Activated naive CD8-positive, alpha-beta T cell treated with anti-CD3 and anti-CD28 coated beads for 36 hours (primary cell): ENCODE measurements at places on chromosomes 1 and 21.

DNA sequence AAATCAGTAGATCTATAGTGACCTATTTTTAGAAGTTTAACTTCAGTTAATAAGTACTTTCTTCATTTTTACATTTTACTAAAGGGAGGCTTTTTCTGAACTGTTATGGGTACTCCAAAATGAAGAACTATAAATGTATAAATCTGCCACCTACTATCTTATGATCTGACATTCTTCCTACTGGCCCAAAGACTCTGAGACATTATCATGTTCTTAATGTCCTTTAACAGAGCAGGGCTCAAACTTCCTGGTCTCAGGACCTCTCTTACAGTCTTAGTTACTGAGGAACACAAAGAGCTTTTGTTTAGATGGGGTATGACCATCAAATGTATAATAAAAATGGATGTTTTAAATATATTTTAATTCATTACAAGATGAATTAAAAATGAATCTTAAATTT lies 8.9 kb downstream of the TRIM33 start:
- DNase-seq, result no peak
- peaks cover 40% of the 10 kb centered on the region for H3K36me3 ChIP-seq
- H3K4me3 ChIP-seq, result no peak overlapping the region
- H3K27me3 ChIP-seq, result no peaks in the 10 kb centered on the region
- H3K27ac ChIP-seq, result no peak overlapping the region

DNA sequence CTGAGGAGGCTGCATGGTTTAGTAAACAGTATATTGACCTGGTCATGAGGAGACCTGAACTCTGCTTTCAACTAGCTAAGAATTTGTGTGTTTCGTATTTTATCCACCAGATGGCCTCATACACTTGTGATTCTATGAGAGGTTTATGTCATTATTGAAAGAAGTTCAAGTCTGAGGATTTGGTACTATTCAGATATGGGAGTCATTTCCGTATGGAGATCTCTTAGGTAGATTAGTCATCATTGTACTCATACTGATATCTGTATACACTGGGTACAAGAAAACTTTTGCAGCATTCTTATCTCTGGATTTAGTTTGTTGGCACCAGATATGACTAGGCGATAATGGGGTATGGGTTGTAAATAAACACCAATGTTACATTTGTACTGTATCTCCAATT lies 26.6 kb downstream of the ATF6 start:
- H3K4me1 ChIP-seq, result peaks cover 9% of the 10 kb centered on the region
- no peak overlapping the region for H3K27ac ChIP-seq
- H3K36me3 ChIP-seq, result peaks cover 31% of the 10 kb centered on the region
- H3K27me3 ChIP-seq, result no peaks in the 10 kb centered on the region
- H3K4me3 ChIP-seq, result no peak overlapping the region

- peak overlapping the region; percentile 96 for H3K27ac ChIP-seq
- H3K4me3 ChIP-seq, result peak overlapping the region; percentile 93
- peaks cover 69% of the 10 kb centered on the region for H3K4me1 ChIP-seq
- H3K27me3 ChIP-seq, result no peaks in the 10 kb centered on the region
- H3K36me3 ChIP-seq, result peaks cover 38% of the 10 kb centered on the region
- DNase-seq, result no peak
These were observed 1.5 kb downstream of the RAP1A start for GRCh38 chr1:111621050-111621449.

DNA sequence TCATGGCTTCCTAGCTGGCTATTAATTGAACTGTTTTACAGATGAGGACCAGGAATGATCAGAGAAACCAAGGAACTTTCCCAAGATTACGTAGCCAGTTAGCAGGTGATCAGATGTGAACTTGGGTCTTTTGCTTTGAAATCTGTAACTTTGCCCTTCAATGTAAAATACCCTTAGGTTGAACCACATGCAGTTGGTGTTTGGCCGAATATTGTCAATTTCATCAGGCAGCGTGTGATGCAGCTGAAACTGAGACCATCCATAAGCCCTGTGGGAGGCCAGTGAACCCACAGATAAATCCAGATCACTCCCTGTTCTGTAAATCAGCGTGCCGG lies 150.8 kb downstream of the ETS2 start:
- H3K27ac ChIP-seq, result no peak overlapping the region
- peaks cover 6% of the 10 kb centered on the region for H3K4me1 ChIP-seq
- peaks cover 8% of the 10 kb centered on the region for H3K27me3 ChIP-seq
- H3K36me3 ChIP-seq, result no peaks in the 10 kb centered on the region

GRCh38 chr1:89687254-89687653 lies 54.3 kb downstream of the LRRC8C start:
- DNase-seq, result no peak
- no peaks in the 10 kb centered on the region for H3K27me3 ChIP-seq
- H3K36me3 ChIP-seq, result peaks cover 75% of the 10 kb centered on the region
- peak overlapping the region; percentile 88 for H3K27ac ChIP-seq

- H3K4me1 ChIP-seq, result no peaks in the 10 kb centered on the region
- no peak overlapping the region for H3K27ac ChIP-seq
- H3K27me3 ChIP-seq, result no peaks in the 10 kb centered on the region
- no peak for DNase-seq
- no peak overlapping the region for H3K4me3 ChIP-seq
These were observed 374.0 kb downstream of the NEGR1 start for GRCh38 chr1:71908303-71908702.

DNA sequence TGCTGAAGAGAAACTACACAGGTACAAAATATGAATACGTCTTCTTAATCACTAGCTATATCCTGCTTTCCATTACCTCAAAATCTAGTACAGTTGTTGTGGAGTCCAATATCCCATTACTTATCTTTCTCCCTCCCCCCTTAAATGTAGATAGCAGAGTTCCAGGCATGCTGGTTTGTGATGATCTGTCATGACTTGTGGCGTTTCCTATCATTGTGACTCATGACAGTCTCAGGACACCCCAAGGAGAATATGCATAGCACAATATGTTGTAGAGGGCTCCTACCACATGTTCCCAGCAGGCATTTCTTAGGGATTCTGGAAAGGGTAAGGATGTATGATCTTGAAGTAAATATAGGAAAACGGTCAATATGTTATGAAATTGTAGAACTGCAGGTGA lies 206.9 kb downstream of the USH2A start:
- H3K27me3 ChIP-seq, result no peaks in the 10 kb centered on the region
- peaks cover 2% of the 10 kb centered on the region for H3K4me1 ChIP-seq
- no peak overlapping the region for H3K4me3 ChIP-seq
- DNase-seq, result no peak
- no peak overlapping the region for H3K27ac ChIP-seq

GRCh38 chr1:86140281-86140880 lies 16.2 kb downstream of the COL24A1 start:
- H3K27me3 ChIP-seq, result no peaks in the 10 kb centered on the region
- no peak for DNase-seq
- H3K36me3 ChIP-seq, result no peaks in the 10 kb centered on the region
- H3K27ac ChIP-seq, result no peak overlapping the region
- H3K4me3 ChIP-seq, result no peak overlapping the region
- H3K4me1 ChIP-seq, result no peaks in the 10 kb centered on the region

DNA sequence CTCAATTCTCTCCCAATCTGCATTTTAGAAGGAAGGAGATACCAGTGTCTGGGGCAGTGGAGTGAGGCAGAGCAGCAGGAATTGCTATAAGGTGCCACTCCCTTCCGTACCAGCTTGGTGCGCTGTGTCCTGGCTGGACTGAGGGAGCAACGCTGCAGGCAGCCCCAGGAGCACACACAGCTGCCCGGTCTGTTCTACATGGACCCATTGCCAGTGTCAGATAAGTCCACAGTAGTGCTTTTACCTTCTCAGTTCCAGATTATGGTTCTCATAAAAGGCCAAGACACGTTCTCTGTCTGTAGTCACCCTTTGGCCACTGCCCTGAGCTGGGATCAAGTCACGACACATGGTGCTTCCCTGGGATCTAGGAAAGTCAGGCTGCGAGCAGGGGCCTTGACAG lies 44.1 kb upstream of the BARHL2 start:
- H3K27me3 ChIP-seq, result peaks cover 58% of the 10 kb centered on the region
- H3K27ac ChIP-seq, result no peak overlapping the region
- H3K4me1 ChIP-seq, result peaks cover 4% of the 10 kb centered on the region
- no peak overlapping the region for H3K4me3 ChIP-seq

DNA sequence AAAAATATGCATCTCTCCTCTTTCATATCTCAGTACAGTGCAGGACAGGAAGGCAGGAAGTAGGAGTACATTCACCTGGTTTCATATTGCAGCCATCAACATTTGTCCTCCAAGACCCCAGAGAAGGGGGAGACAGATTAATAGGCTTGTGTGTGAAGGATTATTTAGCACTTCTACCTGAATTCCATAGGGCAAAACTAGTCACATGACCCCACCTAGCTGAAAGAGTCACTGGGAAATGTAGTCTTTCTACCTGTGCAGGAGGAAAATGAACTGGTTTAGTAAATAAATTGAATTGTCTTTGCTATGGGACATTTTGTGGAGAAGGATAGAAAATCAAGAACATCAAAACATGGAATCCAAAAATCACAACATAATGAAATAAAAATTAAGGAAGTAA lies 13.9 kb upstream of the TRIM33 start:
- H3K4me3 ChIP-seq, result no peak overlapping the region
- H3K36me3 ChIP-seq, result no peaks in the 10 kb centered on the region
- H3K27ac ChIP-seq, result no peak overlapping the region
- no peak for DNase-seq

- H3K4me3 ChIP-seq, result no peak overlapping the region
- H3K27ac ChIP-seq, result no peak overlapping the region
- H3K27me3 ChIP-seq, result no peaks in the 10 kb centered on the region
- H3K4me1 ChIP-seq, result no peaks in the 10 kb centered on the region
- H3K36me3 ChIP-seq, result no peaks in the 10 kb centered on the region
- DNase-seq, result no peak
These were observed 785.1 kb upstream of the ADGRL4 start for GRCh38 chr1:79791488-79792218.

DNA sequence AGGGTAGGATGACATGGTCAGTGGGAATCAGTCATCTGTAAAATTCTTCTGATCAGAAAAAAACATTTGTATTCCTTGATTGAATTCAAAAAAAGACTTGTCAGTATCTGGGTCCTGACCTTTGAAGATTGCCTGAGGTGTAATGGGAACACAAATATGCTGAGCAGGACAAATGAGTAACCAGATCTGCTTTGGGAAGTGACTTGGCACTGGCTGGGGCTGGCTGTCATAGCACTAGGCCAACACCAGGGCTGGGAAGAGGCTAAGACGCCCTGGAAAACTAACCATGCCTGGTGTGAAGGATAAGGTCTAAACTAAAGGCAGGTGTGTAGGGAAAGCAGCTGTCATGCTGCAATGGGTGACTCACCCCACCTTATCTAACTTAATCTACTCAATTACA lies 452.9 kb upstream of the BEND5 start:
- no peaks in the 10 kb centered on the region for H3K36me3 ChIP-seq
- H3K27ac ChIP-seq, result no peak overlapping the region
- H3K27me3 ChIP-seq, result no peaks in the 10 kb centered on the region
- DNase-seq, result no peak

DNA sequence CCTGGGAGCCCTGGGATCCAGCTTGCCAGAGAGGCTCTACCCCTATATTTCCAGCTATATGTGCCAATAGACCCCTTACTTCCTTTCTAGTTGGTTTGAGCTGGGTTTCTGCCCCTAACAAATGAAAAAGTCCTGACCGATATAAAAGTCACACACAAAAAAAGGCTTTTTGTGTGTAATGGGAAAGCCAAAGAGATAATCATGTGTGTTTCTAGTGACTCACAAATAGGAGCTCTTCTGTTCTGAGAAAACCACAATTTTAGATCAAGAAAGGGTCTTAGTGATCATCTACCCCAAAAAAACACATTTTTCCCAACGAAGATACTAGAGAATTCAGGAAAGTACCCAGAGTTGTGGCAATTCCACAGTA lies 23.0 kb upstream of the PLEKHA6 start:
- DNase-seq, result no peak
- H3K4me3 ChIP-seq, result no peak overlapping the region
- no peak overlapping the region for H3K27ac ChIP-seq
- H3K36me3 ChIP-seq, result no peaks in the 10 kb centered on the region
- H3K27me3 ChIP-seq, result peaks cover 7% of the 10 kb centered on the region

GRCh38 chr21:35628316-35628715 lies 432.0 kb downstream of the SETD4 start:
- peaks cover 16% of the 10 kb centered on the region for H3K27me3 ChIP-seq
- DNase-seq, result no peak
- no peak overlapping the region for H3K4me3 ChIP-seq
- H3K36me3 ChIP-seq, result no peaks in the 10 kb centered on the region
- H3K4me1 ChIP-seq, result no peaks in the 10 kb centered on the region

DNA sequence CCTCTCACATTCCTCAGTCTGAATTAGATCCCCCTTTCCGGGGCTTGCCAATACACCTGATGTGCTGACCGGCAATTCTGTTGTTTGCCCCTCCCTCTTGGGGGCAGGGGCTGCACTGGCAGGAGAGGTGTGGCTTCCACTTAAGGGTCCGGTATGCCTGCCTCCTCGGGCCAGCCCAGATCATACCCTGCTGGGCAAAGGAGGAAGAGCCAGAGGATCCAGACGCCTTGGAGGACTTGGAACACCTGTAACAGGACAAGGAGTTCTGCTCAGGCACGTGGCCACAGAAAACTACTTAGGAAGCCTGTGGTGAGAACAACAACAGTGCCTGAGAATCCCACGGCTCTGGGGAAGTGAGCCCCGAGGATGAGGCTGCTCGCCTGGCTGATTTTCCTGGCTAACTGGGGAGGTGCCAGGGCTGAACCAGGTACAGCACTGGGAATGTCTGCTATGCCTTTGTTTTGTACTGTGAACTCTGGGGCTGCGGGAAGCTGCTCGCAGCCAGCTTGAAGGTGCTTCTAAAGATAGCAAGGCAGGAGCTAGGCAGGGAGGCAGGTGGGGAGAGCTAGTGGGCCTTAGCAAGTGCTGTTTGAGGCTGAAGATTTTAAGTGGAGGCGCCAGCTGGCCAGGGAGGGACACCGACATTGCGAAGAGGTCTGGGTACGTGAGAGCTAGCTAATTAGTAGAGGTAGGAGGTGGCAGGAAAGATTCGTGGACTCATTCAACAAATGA lies at the start of gene SMPDL3B:
SMPDL3B (plus strand) TSS at position 183 of the 732 bp plus-strand sequence; CDS start at position 367, 184 bp downstream.
- peaks cover 29% of the 10 kb centered on the region for H3K27me3 ChIP-seq
- no peaks in the 10 kb centered on the region for H3K36me3 ChIP-seq
- no peak within 1 kb of the TSS for H3K27ac ChIP-seq
- H3K4me1 ChIP-seq, result peaks cover 13% of the 10 kb centered on the region

DNA sequence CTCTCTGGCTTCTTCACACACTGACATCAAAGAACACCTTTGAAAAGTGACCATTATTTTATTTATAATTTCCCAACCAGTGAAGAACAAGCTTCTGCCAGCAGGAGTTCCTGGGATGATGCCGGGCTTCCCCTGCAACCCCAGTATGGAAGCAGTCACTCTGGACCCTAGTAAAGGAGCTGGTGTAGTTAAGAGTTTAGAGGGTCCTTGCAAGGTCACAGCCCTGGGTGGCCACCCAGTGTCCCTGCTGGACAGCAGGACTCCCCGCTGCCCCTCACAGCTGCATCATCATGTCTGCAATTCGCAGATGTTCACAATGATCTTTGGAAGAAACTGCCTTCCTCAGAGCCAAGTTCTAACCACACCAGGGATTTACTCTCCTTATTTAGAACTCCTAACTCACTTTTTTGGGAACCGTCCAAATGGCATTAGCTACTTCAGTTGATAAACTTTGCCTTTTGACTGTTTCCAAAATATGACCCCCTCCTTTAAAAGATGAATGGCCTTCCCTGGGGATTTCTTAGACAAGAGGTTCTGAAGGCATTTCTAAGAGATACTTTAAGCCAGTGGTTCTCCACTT lies 90.6 kb downstream of the HIVEP3 start:
- DNase-seq, result no peak
- H3K4me1 ChIP-seq, result no peaks in the 10 kb centered on the region
- H3K4me3 ChIP-seq, result no peak overlapping the region
- no peaks in the 10 kb centered on the region for H3K27me3 ChIP-seq

GRCh38 chr21:39601187-39601928 lies 11.4 kb upstream of the B3GALT5 start:
- H3K27ac ChIP-seq, result no peak overlapping the region
- H3K4me3 ChIP-seq, result no peak overlapping the region
- no peaks in the 10 kb centered on the region for H3K4me1 ChIP-seq
- DNase-seq, result no peak
- no peaks in the 10 kb centered on the region for H3K36me3 ChIP-seq
